ENCODE measurements at places on chromosomes 2 and 18.

GRCh38 chr18:55488473-55488872 lies 99.5 kb downstream of the TCF4 start:
- no peak for DNase-seq

GRCh38 chr2:127065299-127065939 lies 41.5 kb downstream of the BIN1 start:
- DNase-seq = no peak

DNA sequence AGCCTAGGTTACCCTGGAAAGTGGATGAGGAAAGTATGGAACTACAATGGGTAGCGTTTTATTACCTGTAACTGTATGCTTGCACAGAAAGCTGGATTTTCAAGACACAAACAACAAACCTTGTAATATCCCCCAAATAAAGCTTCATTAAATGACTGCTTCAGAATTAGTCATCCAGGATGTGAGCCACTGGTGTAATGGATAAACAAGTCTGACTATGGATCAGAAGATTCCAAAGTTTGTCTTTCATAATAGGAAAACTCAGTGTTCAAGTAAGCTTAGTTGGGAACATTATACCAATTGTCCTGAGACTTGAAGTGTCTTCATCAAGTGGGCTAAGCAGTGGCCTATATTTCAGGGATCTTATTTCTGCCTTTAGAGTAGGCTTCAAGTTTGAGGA lies 518.8 kb downstream of the LRP1B start:
- DNase-seq = no peak

- no peak for DNase-seq
These were observed 49.7 kb downstream of the RRM2 start for GRCh38 chr2:10172033-10172871.

GRCh38 chr2:237282568-237283128 lies 131.3 kb downstream of the COL6A3 start:
- DNase-seq = no peak

DNA sequence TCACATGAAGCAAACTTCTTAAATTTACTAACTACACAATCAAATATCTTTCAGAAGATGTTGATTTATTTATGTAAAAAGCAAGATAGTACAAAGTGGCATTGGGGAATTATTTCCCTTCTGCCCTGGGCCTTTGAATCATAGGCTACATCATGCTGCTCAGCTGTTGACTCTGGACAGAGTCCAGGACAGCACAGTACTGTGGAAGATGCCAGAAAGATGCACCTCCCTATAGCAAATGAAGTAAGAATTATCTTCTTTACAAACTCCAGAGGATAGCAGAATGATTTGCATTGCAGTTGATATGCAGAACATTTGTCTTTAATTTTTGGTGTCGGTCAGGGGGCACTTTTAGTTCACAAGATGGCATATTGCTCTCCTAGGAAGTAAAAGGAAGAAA lies 1354.5 kb upstream of the ZEB2 start:
- DNase-seq = no peak

- peak; percentile 92 for DNase-seq
These were observed 2.7 kb upstream of the RNPEPL1 start for GRCh38 chr2:240565333-240566202.

DNA sequence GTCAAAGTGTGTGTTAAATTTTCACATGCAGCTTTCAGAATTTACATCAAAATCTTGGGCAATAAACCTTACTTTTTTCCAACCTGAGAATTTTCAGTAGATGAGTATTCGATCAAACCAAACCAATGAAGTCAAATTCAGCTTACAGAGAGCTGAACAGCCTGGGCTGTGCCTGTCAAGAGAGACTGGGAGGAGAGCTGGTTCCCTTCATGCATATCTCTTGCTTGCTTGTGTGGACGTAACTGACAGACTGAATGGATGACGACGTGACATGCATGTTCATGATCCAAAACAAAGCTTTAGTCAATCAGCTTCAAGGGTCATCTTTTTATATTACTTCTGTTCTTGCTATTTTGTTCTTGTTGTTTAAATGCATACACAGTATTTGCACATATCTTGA lies 145.2 kb downstream of the GALNT3 start:
- DNase-seq = no peak

GRCh38 chr2:100422320-100423055 lies 5.0 kb upstream of the CHST10 start:
- no peak for DNase-seq

GRCh38 chr2:23037596-23037995 lies 347.4 kb upstream of the KLHL29 start:
- DNase-seq = no peak

All from CD4-positive, alpha-beta memory T cell (primary cell).